Stimulated activated CD8-positive, alpha-beta memory T cell treated with anti-CD3 and anti-CD28 coated beads, Interleukin-7, amount 100 ng/mL, for 4 hours (primary cell): ENCODE measurements at places on chromosomes 11 and 22.

DNA sequence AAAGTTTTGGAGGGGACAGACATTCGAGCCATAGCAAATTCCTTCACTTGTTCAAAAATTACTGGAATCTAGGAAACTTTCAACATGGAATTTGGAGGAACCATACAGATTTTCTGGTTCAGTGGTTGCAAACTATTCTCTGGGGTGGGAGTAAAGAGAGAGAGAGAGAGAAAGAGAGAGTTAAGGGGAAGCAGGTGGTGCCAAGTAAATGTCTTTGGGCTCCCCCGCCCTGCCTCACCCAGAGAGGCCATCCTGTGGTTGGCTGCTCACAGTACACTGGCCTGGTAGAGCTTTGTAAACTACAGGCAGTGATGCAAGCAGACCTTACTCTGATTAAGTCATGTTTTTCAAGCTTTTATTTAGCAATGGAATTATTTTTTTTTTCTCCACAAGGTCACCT is 82.6 kb downstream of the ADAMTS15 start:
- DNase-seq: no peak

DNA sequence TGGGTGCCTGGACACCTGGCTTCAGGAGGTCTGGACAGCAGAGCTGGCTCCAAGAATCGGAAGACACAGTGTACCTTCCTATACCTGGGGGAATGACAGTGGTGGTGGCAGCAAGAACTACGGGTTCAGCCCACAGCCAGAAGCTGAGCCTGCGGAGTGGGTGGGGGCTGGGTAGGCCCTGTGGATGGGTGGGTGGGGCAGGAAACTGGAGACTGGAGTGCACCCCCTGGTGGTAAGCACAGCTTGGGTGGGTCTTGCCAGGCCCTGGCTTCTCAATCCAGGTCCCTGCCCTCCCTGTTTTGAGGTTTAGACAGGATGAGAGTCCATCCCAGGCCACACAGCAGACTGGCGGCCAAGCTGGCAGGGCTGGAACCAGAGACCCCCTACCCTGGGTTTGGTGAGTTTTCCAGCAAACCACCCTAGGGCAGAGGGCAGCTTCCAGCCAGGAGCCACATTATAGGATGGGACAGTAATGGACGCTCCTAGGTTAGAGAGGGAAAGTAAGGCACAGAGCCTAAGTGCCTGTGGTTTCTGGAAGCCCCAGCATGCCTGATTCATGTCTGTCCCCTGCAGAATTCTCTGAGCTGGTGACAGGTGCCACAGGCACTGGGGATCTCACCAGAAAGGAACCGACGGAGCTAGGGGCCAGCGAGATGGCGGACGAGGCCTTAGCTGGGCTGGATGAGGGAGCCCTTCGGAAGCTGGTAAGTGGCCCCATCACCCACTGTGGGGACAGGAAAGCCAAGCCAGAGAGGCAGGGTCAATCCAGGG is 1.7 kb downstream of the SMTN start:
- DNase-seq: peak; percentile 51

GRCh38 chr11:10930972-10931760 is 73.3 kb upstream of the ZBED5 start:
- peak; percentile 60 for DNase-seq

GRCh38 chr11:21514316-21514715 is 678.6 kb upstream of the ANO5 start:
- no peak for DNase-seq

DNA sequence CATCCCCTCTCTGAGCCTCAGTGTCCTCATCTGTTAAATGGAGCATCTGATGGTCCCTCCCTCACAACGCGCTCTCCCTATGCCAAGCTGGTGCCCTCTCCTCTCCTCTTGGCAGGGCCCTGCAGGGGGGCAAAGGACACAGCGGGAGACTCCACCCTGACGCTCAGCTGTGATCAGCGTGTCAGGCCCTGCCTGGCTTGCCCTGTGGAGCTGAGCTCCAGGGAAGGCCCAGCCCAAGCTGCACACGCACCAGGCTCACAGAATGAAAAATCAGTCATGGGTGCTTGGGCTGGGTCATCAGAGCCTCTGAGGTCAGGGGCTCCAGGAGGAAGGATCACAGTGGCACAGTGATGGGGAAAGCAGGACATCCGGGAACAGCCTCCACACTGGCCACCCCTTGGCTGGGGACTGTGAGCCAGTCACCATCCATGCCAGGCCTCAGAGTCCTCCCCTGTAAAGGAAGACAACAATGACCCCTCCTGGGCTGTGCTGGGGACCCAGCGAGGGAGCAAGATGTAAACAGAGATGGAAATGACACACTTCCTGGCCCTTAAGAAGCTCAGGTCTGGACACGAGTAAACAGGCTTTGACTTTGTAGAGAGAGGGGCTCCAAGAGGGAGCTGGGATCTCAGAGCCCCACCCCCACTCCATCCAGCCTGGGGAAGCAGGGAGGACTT is 36.6 kb downstream of the RPL3 start:
- no peak for DNase-seq

DNA sequence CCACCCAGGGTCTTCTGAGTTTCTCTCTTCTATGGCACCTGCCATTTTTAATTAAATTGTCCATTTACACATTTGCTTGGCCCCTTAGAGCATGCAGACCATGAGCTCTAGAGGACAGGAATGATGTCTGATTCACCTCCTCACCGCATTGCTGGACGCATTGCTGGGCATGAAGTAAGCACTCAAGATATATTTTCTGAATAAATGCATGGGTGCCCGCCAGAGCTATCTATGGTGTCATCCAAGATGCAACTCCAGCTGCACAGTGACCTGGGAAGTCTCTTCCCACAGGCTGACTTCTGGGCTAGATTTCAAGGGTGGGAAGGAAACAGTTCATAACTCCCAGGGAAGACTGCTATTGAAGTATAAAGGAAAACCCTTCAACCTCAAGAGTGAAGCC is 66.6 kb upstream of the ASPHD2 start:
- no peak for DNase-seq

- DNase-seq: no peak
These were observed 7.3 kb downstream of the RGL4 start for GRCh38 chr22:23698094-23698493.

- no peak for DNase-seq
These were observed 7.2 kb upstream of the CCDC90B start for GRCh38 chr11:83293457-83293774.

- DNase-seq: no peak
These were observed 88.7 kb downstream of the GALNT18 start for GRCh38 chr11:11533057-11533456.

- DNase-seq: no peak
These were observed 20.0 kb upstream of the LINC01488 start for GRCh38 chr11:69461272-69461962.

DNA sequence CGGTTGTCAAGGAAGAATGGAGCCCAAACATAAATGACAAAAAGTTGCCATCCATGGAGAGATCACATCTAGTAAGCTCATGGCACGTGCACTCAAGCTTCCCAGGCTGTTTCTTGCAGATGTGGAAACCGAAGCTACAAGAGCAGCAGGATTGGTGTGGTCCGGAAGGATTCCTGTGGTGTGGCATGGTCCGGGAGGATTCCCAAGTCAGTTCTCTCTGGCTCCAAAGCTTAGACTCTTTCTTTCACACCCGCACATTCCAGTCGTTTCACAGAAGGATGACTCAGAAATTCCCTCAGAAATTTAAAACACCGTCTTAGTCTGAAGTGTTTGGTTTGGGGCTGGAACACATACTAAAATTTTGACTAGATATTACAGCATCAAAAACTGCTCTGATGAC is 78.0 kb upstream of the DRD2 start:
- no peak for DNase-seq

- DNase-seq: no peak
These were observed 23.9 kb upstream of the RBM4B start for GRCh38 chr11:66701432-66702240.

- no peak for DNase-seq
These were observed 11.2 kb upstream of the CHST1 start for GRCh38 chr11:45676522-45677095.

GRCh38 chr22:23164091-23164490 is 16.2 kb upstream of the BCR start:
- DNase-seq: no peak

DNA sequence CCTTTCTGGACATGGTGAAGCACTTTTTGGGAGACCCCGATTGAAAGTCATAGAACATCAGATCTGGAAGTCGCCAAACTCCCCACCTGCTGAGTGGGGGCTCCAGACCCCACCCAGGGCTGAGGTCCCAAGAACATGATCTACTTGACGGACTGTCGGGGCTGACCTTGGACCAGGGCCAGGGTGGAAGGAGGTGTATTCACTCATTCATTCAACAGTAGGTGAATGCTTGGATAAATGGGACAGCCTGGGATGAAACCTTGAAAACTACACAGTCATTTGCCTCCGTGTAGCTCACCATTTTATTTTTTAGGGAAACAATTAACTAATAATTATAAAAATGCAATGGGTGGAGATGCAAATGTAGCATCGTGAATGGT is 629.0 kb downstream of the BRD1 start:
- DNase-seq: no peak

DNA sequence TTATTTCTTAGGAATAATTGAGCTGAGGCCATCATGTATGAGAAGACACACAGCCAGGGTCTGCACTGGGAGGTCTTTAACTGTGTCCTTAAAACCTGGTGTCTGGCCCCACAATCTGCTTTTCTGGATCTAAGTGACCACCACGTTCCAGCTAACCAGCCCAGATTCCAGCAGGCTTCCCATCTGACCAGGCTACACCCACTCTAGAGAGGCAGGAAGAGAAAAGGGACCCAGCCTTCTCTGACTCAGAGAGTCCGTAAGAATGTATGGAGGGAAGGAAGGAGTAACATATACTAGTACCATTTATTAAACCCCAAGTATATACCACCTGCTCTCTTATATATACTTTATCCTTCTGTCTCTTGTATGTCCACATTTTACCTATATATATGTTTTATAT is 80.1 kb downstream of the LDLRAD3 start:
- DNase-seq: no peak

DNA sequence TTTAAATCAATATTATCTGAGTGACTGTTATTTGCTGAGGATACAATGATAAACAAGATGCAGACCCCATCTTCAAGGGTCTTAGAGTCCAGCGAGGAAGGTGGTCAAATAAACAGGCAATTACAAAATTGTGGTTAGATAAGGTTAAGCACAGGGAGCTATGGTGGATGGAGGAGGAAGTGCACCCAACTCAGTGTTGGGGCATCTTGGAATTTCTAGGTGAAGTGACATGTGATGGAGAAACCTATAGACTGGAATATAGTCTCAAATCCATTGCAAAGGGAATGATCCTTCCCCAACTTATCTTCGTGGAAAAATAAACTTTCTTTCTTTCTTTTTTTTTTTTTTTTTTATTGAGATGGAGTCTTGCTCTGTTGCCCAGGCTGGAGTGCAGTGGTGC is 3.4 kb upstream of the PTPRJ start:
- DNase-seq: no peak

DNA sequence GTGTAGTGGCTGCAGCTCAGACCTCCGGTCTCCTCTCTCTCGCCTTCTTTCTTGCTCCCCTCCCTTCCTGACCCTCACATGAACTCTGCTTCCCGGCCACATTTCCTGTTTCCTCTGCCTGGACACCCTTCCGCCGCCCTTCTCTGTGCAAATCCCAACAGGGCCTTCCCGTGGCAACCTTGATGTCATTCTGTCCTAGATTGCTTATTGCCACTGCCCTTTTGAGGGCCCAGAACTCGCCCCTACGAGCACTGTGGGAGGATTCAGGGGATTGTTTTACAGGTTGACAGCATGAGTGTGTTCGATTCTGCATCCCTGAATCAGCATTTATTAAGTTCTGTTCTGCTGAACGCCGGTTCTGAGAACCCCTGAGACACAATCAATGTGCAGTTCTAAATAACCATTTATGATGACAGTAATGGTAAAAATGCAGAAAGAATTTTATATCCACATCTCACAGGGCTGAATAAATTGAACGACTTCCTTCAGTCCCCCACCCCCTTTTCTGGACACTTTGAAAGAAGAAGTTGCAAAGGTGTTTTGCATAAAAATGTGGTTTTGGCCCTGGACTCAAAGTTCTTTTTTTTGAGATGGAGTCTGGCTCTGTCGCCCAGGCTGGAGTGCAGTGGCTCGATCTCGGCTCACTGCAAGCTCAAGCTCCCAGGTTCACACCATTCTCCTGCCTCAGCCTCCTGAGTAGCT is 6.4 kb downstream of the BATF2 start:
- DNase-seq: no peak

DNA sequence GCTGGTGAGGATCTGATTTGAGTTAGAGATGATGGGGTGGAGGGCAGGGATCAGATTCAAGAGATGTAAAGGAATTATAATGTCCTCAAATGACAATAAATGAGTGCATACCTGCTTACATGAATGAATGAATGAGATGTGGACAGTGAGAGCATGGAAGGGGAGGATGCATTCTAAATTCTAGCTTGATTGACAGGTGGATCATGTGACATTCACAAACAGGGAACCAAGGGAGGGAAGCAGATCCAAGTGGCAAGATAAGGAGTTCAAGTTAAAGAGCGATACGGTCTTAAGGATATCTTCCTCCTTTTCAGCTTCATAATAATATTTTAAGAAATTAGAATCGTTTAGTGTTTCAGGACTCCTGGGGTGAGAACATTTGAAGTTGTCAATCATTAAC is 170.5 kb upstream of the TBCEL start:
- no peak for DNase-seq

GRCh38 chr22:33921525-33922348 is 1.5 kb upstream of the LARGE1 start:
- DNase-seq: no peak

DNA sequence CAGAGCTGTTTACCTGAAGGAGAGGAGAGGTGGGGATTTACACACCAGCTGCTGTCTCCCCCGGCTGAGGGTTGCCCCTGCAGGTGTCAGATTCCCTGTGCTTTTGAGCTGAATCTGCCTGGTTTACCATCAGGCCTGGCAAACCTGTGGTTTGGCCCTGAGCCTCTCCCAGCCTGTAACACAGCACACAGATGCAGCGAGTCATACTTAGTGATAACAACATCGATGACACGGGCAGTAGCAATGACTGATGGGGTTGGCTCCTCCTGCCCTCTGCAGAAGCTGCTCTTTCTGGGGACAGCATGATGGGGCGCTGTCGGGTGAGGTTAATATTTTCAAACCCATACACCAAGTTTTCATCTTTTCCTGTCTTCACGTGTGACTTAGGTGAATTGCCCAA is 380.0 kb upstream of the B3GAT1 start:
- no peak for DNase-seq

DNA sequence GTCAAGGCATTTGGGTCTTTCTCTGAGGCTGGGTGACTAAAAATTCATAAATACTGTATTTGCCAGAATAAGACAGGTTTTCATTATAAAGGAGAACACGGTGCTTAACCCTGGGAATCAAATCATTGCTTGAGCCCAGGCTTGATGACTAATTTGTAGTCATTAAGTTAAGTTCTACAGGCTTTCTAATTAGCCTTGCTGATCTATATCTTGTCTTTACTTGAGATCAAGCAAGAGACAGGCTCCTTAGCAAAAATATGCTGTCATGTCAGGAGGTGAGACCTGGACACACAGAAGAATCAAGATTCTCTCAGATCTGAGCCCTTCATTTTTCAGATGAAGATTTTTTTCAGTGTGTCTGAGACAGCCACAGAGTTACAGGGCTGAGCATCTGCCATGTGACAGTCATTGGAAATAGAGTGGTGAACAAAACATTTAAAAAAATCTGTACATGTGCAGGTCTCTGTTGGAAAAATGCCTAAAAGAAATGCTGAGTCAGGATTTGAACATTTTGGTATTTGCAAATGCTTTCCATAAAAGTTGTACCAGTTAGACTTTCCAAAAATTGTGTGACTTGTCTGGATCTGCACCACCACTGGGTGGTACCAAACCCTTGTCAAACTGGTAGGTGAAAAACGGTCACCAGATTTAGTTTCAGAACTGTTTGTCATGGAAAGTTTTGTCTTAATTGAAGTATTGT is 14.6 kb downstream of the ACAT1 start:
- DNase-seq: no peak

GRCh38 chr11:134417871-134418840 is 6.1 kb upstream of the B3GAT1 start:
- no peak for DNase-seq

- DNase-seq: no peak
These were observed 369.4 kb downstream of the TBC1D22A start for GRCh38 chr22:47131632-47132427.
